ENCODE measurements at places on chromosomes 4 and X.
A peak's percentile ranks its signal among the peaks of the same experiment; 100 is the strongest.

DNA sequence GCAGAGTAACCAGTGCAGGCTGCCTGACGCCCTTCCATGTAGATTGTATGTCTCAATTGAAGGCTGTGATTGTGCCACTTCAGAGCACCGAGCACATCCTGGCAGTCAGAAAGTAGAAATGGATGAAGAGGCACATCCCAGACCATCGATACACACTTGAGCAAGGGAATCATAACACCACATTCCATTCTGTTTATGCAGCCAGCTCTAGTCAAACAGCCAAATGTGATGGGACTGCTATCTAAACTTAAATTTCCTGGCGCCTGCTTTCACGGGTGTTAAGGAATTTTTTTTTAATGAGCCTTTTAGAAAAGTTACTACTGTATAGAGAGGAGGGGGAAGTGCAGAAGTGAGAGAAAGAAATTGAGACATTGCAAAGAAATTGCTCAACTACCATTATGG, 84.4 kb downstream of the PPARGC1A start:
- ATAC-seq: no peak

- ATAC-seq: no peak
These were observed 38.5 kb downstream of the CHRNA9 start for GRCh38 chr4:40373636-40374035.

- no peak for ATAC-seq
These were observed 108.3 kb upstream of the RBPJ start for GRCh38 chr4:26212528-26212927.

GRCh38 chr4:128844931-128845330, 35.4 kb downstream of the JADE1 start:
- ATAC-seq: no peak

GRCh38 chr4:153832720-153833287, 43.9 kb upstream of the SFRP2 start:
- no peak for ATAC-seq

GRCh38 chrX:79159800-79160199, 15.3 kb downstream of the GPR174 start:
- ATAC-seq: no peak

DNA sequence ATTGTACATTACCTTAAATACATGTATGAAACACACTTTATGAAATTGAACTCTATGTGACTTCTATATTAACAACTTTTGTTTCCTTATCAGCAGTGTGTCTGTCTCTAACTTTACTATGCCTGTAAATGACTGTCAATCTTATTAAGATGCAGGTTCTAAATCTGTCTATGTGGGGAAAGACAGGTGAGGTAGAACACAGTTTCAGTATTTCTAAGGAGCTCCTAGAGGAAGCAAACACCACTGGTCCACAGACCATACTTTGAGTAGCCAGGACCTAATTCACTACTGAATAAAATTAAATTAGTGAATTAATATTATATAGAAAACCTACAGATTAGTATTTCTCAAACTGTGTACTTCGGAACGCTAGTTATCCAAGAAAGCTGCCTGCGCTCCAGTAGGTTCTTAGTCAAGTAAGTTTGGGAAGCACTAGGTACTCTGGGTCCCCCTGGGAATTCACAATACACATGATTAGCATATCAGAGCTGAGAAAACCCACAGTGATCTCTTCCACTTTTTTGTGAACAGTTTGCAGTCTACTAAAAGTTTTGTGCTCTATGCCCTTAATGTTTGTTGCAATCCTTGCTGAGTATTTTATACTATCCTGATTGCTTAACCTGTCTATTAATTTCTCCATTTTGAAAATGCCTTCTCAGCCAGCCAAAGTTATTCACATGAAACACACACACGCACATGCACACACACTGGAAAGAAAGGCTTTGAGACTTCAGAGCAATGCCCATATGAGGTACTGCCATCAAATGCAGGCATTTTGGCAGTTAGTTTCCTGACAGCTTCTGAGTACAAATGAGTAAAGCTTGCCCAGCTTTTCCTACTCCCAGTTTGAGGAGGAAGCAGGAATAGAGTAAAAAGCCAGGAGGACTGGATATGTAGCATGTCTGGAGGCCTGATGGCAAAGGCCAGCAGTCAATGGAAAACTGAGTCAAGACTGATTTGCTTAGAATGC, 133.6 kb upstream of the CPEB2 start:
- no peak for ATAC-seq

- no peak for ATAC-seq
These were observed 80.6 kb upstream of the DHX15 start for GRCh38 chr4:24664956-24665355.

- peak; percentile 87 for ATAC-seq
These were observed 289.3 kb downstream of the BCOR start for GRCh38 chrX:39808471-39808917.

DNA sequence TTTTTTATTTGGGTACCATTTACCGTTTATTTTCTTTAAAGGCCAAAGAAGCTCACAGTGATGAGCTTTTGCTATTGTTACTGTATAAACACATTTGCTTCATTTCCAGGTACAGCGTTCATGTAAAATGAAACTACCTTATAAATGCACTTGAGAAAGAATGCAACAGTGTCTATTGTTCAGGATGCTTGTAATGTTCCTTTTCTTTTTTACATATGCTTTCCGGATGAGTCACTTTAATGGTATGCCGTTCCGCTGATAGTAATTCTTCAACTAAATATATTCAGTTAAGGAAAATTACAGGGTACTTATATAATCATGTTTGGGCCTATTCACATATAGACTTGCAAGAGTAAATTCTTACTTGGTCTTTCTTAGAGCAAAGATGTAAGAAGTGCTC, 354.9 kb downstream of the RPA4 start:
- ATAC-seq: peak; percentile 64

GRCh38 chr4:158999166-158999682, 103.7 kb upstream of the RAPGEF2 start:
- ATAC-seq: no peak

GRCh38 chrX:114210879-114211278, 373.0 kb upstream of the HTR2C start:
- ATAC-seq: no peak

GRCh38 chr4:15894921-15895916, 43.3 kb downstream of the FGFBP1 start:
- no peak for ATAC-seq

GRCh38 chr4:78618436-78618835, 66.9 kb downstream of the ANXA3 start:
- no peak for ATAC-seq

DNA sequence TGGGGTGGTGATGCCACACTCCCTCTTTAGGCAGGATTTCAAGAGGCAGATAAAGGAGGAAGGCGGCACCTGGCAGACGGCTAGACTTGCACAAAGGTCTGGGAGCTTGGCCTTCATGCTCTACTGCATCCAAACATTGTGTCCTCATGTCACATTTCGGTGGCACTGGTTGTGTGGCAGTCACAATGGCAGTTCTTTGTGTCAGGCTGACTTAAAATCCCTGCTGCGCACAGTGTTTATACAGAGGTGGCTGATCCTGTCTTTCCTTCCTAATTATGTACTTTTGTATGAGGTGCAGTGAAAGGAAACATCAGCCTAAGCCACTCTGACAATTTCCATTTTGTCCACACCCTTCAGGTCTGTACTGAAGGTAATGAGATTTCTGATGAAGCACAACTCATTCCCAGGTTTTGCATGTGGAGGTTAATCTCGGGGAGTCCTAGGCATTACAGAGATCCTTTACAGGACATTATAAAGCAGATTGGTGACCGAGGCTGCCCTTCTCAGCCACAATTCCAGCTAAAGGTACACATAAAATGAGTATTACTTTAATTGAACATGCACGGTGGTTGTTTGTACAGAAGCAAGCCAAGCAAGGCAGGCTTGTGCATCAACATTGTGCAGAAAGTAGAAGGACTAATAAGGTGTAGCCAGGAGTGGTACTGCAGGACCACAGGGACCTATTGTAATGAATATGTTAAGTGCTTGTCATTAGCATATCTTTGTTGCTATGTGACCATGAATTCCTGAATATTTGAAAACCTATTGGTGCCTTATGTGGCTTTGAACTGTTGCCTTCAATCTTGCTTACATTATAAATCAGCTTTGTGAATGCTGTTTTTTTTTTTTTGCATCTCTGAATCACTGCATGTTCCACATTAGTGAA, 147.6 kb downstream of the STK32B start:
- ATAC-seq: no peak

GRCh38 chr4:5488413-5488812, 219.9 kb downstream of the EVC2 start:
- no peak for ATAC-seq

GRCh38 chrX:151970027-151970426, 4.4 kb downstream of the GABRE start:
- ATAC-seq: no peak

DNA sequence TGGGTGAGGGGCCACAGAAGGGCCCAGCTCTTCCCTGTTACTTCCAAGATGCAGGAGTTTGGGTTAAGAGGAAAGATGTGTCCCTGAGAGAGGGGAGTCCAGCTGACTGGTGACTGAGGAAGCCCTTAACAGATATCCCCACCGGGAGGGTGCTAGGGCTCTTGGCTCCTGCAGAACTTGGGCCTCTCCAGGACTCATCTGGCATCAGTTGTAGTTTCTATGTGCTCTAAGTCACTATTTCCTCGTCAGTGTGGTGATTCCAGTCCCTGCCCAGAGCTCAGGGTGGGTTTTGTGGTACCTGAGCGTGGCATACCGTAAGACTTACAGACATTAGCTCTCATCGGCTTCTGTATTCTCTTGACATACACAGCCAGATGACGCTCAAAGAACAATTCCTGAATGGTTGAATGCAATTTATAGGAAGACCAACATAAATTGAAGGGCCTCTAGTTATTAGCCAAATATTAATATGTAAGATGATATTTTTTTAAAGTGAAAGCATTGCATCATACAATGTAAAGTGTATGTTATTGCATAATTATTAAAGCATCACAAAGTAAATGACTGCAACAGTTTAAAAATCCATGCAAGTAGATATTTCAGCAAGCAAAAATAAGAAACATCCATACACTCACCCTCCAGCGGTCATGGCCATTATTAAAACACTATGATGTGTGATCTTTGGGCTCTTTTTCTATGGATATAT, 195.5 kb downstream of the PTTG2 start:
- ATAC-seq: no peak

DNA sequence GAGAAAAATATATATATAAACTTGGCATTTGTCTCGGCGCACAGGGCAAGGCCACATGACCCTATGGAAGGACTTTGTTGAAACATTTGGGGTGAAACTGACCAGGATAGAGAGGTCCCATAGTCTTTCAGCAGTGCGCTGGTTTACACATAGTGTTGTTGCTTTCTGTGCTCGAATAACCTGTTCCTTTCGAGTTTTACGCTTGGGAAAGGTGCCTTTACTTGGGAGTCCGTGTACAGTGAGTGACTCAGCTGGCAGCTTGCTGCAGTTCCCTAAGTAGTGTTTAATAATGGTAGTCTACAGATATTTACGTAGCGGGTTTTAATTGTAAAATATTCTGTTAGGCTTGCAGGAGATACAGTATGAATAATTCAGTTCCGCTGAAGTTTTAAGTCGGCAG, 578 bp downstream of the APOOL start:
- ATAC-seq: peak; percentile 54

All from SK-N-SH treated with all-trans-retinoic acid at 6 μM for 48 hours (cell line).